ENCODE measurements at places on chromosomes 4 and X.
A peak's percentile ranks its signal among the peaks of the same experiment; 100 is the strongest.

DNA sequence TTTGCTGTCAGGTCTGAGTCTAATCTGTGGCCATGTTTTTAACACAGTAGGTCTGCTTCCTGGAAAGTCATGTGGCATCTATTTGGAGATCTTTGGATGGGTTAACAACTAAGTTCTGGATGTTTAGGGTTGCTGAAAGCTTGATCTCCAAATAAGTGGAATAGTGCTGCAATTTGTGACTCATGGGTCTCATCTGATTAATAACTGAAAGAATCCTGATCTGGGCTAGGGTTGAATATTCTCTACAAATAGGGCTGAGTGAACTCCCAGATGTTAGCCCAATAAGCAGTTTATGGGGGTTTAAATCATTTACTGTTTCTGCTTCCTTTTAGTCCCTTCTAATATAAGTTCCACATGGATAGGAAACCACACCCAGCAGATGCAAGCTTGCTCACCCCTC, 23.1 kb downstream of the CT47C1 start:
- no peak for DNase-seq

GRCh38 chrX:150702966-150703694, 9.9 kb downstream of the MTMR1 start:
- DNase-seq, result no peak

GRCh38 chr4:3492741-3493719, 29.9 kb downstream of the DOK7 start:
- DNase-seq, result no peak

GRCh38 chr4:141238186-141238585, 17.5 kb downstream of the ZNF330 start:
- DNase-seq, result no peak

DNA sequence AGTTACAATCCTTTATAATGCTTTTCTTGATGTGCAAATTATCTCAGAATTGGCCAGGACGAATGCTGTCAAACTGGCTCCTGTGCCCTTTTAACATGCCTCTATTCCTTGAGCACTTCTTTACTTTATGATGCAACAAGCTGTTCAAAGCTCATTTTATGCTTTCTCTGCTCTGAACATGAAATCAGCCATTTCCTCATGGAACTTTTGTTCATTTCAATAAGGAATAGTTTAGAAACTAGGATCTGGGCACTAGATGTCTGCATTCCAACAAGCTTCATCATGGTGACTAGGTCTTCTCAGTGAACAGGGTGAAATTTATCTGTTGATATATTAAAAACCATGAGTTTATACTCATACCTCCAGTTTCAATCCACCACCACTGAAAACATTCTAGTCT, 87.3 kb upstream of the TEX13A start:
- no peak for DNase-seq

DNA sequence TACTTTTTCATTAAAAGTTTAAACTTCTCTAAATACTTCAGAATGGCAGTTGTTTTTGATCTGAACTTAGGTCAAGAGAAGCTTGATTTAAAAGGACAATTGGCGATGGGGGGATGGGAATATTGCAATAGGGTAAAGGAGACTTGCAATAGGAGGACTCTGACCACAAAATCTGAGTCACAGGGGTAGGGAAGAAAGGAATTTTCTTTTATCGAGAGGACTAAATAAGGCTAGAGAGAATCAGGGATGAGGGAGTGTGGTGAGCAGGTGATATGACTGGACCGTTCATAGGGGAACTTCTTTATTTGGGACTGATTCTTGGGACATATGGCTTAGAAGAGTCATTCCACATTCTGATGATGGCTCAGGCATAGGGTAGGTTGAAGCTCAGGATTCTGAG, 1260.2 kb downstream of the ADGRL3 start:
- no peak for DNase-seq

GRCh38 chr4:167616476-167616875, 382.2 kb upstream of the SPOCK3 start:
- DNase-seq, result no peak

DNA sequence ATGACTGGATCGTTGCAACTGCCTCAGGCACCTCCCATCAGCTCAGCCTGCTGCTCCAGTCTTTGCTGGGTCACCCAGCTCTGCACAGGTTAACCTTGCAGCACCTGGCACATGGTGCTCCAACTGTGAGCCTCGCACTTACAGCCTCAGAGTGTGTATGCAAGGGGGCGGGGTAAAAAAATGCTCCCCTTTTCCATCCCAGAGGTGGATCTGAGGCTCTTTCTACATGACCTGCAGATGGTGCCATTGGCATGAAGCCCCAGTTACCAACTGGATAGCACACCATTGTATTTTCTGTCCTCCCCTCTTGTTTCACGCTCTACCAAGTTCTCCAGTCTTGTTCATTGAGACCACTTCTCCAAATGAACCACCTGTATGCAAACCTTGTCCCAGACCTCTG, 46.2 kb upstream of the TRPC3 start:
- no peak for DNase-seq

DNA sequence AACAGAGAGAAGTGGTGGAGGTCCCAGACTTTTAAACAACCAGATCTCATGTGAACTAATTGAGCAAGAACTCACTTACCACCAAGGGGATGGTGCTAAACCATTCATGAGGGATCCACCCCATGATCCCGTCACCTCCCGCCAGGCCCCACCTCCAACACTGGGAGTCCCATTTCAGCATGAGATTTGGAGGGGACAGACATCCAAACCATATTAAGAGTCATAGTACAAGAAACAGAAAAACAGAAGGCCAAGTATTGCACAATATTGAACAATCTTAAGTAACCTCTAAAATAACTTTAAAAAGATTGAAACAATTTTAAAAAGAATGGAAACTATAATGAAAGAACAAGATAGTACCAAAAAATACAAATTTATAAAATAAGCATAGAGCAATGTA, 110.0 kb downstream of the CBR4 start:
- no peak for DNase-seq

- no peak for DNase-seq
These were observed 83.4 kb upstream of the KLHL13 start for GRCh38 chrX:118199997-118200396.

DNA sequence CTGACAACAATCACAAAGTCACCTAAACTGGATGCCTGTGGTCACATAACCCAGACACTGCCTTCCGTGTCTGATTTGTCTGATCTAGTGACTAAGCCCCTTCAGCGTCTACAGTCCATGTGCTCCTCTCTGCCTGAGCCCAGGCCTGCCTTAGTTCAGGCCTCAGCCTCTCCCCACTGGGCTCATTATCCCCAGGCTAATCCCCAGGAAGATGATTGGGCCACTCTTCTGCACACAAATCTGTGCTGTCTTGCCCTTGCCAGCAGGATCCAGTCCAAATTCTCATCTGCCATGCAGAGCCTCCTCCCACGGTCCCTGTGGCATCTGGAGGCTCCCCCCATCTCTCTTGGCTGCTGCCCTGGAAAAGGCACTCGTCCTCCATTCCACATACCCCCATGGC, 96.5 kb downstream of the SLC2A9 start:
- no peak for DNase-seq

- no peak for DNase-seq
These were observed 45.8 kb upstream of the CLCN4 start for GRCh38 chrX:10110984-10111363.

- DNase-seq, result no peak
These were observed 185.1 kb downstream of the ARHGAP6 start for GRCh38 chrX:11480626-11481025.

DNA sequence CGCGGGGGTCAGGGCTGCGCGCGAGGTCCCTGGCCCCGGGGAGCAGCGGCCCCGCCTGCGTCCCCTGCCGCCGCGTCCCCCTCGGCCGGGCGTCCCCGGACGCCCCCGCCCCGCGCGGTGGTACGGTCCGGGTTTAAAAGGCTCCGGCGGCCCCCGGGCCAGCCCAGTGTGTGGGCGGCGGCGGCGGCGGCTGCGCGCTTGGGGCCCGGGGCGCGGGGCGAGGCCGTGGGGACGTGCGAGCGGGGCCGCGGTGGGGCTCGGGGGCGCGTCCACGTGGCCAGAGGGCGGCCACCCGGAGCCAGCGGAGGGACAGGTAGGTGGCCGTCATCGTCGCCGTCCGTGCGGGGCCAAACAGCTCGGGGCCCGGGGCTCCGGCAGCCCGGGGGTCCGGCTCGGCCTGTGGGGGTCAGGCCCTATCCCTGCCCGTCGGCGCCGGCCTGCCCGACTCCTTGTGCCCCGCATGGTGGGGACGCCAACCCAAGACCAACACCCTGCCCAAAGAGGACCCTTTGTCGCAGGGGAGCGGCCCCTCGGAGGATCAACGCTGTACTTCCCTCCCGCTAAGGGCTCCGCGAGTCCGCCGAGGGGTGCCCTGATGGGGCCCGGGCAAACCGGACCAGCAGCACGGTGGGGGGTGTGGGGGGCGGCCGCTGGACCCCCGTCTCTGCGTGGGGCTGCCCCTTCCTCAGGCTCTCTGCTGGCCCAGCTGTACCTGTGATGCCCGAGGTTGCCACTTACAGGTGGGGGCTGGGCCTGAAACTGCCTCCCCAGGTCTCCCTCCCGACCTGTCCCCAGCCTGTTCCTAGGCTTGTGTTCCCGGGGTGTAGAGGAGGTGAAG, at the start of gene PLXNA3:
PLXNA3 (plus strand) TSS at position 166 of the 838 bp plus-strand sequence. CDS start 1,903 bp downstream, outside the sequence.
- DNase-seq, result peak; percentile 67

GRCh38 chr4:153787061-153787560, 1.8 kb downstream of the SFRP2 start:
- DNase-seq, result no peak

DNA sequence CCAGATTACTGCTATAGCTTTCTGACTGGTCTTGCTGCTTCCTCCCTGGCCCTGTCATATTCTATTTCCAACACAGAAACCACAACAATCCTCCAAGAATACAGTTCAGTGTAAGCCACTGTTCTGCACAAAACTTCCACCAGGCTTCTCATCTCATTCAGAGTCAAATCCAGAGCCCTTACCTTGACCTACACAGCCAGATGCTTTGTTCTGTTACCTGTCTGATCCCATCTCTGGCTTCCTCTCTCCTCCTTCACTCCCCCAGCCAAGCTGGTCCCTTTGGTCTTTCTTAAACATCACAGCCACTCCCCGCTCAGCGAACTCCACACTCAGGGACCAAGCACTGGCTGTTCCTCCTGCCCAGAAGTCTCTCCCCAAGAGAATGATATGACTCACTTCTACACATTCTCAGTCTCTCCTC, 84.8 kb upstream of the BMP2K start:
- DNase-seq, result no peak

DNA sequence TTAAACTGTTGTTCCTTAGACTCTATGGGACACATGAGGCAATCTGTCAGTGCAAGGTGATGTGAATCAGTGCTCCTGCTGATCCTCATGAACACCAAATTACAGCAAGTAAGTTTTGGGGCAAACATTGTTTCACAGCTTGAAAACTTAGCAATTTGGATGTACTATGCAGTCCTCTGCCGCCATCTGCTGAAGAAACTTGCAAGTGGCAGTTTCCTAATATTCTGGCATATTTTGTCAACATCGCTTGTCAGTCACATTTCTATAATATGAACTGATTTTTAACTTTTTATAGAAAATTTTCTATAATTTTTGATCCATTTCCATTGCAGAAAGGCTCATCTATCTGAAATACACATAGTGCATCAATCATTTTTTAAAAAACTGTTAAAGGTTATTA, 56.3 kb downstream of the ZAR1 start:
- DNase-seq, result no peak

DNA sequence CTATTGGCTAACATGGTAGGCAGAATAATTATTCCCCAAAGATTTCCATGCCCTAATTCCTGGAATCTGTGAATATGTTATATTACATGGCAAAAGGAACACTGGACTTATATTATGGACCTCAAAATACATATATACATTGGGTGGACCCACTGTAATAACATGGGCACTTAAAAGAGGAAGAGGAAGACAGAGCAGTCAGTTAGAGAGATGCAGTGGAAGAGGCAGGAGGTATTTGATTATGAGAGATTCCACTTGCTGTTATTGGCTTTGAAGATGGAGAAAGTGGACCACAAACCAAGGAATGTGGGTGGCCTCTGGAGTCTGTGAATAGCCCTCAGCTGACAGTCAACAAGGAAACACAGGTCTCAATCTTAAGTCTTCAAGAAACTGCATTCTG, 14.0 kb upstream of the ART3 start:
- no peak for DNase-seq

DNA sequence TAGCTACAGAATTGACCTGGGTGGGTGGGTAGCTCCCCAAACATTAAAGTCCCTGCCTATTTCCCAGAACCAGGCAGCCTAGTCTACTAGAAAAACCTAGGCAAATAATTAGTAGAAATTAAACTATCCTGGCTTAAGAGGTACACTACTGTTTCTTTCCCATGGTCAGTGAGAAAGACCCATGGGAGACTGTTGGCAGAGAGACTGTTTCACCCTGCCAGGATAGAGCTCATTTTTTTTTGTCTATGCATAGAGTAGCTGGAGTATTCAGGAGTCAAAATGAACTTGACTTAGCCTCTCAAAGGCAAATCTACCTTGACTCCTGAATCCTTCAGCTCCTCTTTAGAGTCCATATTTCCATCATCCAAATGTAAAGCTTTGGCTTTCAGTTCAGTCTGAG, 107.0 kb upstream of the AR start:
- no peak for DNase-seq

DNA sequence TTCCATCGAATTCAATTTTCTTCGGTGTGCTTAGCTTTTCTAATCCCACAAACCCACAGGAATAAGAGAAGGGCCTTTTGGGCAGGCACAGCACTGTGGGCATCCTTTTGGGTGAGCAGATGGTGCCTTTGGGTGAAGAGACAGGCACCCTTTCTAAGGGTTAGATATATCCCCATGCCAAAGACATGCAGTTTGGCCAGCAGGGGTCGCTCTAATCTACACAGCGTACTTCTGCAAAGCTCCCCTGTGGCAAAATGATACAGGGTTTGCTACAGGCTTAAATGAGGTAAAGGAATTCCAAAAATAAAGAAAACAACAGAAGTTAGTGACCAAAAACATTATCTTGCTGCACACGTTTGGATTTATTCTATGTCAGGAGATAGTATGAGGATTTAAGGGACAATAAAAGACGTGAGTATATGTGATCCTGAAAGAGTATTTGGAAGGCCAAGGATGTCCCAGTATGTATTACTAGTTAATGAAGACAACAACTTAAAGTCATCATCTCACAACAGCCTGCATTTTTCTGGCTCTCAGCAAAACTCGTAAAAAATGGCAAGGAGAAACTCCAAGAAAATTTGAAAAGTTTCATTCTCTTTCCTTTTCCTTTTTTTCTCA, 49.5 kb downstream of the PHEX start:
- no peak for DNase-seq

DNA sequence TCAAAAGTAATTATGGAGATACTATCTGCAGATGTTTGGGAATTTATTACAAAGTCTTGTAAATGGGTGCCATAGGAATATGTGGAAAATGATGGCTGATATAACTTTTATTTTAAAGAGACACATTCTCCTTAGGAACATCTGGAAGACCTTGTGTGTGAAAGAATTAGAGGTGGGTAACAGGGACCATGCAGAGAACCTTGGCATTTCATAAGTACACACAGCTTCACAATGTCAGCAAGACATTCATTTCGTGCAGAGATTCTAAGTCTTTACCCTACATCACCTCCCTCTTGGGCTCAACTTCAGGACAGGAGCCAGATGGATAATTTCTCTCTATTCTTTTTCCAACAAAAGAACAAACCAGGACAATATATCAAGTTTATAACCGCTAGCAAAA, 458.1 kb upstream of the INTU start:
- DNase-seq, result no peak

- DNase-seq, result no peak
These were observed 22.2 kb downstream of the MAML3 start for GRCh38 chr4:140131675-140132229.

All from GM06990 (cell line).